ENCODE measurements at places on chromosomes 7 and 10.

GRCh38 chr10:63110940-63111339 is 22.2 kb upstream of the NRBF2 start:
- no peak for DNase-seq

GRCh38 chr10:113643183-113643582 is 20.7 kb downstream of the NRAP start:
- no peak for DNase-seq

DNA sequence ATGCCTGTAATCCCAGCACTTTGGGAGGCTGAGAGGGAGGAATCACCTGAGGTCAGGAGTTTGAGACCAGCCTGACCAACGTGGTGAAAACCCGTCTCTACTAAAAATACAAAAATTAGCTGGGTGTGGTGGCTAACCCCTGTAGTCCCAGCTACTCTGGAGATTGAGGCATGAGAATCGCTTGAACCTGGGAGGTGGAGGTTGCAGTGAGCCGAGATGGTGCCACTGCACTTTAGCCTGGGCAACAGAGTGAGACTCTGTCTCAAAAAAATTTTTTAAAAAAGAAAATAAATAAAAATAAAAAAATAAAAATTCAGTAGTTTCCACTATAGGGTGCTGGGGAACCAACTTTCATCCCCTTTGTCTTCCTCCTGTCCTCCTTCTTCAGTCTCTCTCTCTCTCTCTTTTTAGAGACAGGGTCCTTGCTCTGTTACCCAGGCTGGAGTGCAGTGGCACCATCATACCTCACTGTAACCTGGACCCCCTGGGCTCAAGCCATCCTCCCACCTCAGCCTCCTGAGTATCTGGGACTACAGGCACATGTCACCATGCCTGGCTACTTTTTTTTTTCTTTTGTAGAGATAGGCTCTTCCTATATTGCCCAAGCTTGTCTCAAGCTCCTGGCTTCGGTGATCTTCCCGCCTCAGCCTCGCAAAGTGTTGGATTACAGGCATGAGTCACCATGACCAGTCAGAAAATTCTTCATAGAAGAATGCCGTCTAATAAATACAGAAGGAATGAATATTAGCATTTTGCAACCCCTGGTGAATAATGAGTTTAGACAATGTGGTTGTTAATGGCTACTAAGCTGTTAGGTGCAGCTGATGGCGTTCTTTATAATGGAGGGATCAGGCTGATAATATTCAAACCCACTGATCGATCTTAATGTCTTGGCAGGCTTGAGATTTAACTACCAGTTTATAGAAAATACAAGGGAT is 20.6 kb downstream of the RBM20 start:
- peak; percentile 17 for DNase-seq

GRCh38 chr10:129678186-129678585 is 211.1 kb downstream of the MGMT start:
- DNase-seq = no peak

DNA sequence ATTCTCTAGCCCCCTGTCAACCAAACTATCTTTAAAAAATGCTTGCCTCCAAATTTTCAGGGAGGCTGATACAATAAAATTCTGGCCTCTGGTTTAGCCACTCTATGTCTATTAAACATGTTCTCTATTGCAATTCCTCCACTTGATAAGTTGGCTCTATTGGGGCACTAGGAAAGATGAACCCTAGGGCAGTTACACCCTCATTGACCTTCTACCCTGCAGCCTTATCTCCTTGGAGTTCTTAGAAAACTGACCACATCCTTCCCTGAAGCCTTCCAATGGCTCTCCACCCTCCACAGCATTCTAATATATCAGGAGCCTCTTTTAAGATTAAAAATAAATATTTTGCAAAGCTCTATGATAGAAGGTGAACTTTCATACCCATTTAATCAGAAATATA is 30.6 kb downstream of the SVOPL start:
- DNase-seq = no peak

DNA sequence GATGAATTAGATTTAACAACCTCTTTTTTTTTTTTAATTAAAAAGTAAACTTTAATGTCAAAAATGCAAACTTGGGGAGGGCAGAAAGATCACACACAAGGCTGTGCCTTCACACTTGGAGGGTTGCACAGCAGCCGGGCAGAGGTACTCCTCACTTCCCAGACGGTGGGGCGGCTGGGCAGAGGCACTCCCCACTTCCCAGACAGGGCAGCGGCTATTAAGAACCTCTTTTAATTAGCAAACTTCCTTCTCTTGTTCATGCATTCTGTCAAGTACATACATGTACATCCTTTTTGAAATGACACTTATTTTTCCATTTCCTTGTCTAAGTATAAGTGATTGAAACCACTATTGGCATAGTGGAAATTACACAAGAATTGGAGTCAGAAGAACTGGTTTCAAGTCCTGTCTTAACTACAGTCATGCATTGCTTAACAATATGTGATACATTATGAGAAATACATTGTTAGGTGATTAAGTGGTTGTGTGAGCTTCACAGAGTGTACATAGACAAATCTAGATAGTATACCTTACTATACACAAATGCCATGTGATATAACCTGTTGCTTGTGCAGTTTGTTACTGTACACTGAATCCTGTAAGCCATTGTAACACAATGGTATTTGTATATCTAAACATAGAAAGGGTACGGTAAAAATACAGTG is 26.5 kb downstream of the BTRC start:
- no peak for DNase-seq

DNA sequence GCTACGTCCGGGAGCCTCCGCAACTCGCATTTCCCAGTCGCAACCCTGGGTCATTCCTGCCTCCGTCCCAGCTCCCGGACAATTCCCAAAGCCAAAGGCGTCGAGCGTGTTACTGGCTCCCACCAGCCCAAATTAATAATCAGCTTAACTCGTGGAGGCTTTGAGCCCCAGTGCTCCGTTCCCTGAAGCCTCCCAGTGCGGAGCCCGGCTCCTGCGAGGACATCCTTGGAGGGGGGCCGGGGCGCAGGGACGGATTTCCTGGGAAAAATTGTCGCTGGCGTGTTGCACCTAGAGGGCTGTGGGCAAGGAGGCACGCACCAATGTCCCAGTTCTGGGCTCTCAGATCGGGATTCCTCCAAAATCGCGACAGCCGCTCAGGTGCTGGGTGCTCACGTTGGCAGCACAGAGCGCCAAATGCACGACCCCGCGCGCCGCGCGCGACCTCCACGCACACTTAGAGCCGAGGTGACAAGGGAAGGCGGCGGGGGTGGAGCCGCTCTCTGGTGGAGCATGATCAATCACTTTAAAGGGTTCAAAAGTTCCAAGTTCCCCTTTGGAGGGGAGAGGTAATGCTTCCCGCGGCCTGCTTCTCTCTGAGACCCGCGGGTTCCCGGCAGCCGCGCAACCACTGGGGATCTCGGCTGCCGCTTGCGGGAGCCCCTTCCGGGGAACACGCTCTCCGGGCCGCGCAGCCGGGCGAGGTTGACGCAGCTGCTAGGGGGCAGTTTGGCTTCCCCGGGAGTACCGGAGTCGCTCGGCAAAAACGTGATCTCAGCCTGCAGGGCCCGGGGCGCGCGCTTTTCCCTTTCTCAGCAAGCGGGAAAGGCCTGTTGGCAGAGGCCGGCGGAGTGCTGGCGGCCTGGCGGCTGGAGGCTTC is 25.5 kb downstream of the SKIDA1 start:
- DNase-seq = peak; percentile 12
